ENCODE measurements at places on chromosomes 3 and 15. TPM values are rescaled to one million over a fixed set of nuclear protein-coding genes. Genes with fewer than 3 reads are reported as not detected.

The P2RY14 gene
- total RNA-seq: not detected

The NANOGP8 gene
- total RNA-seq: not detected

The GHRL gene
- not detected for total RNA-seq

The STRIT1 gene
- not detected for total RNA-seq

The GTF2E1 gene
- 14.8 TPM for total RNA-seq

The GOLGA8G gene
- total RNA-seq: not detected

The TOPBP1 gene
- total RNA-seq: 21.8 TPM

The CCR9 gene
- not detected for total RNA-seq

The IGSF11 gene
- under 0.01 TPM for total RNA-seq

The ATP10A gene
- 4.9 TPM for total RNA-seq

The GRM7 gene
- not detected for total RNA-seq

The FBXW12 gene
- not detected for total RNA-seq

The HYAL3 gene
- 3.3 TPM for total RNA-seq
